ENCODE measurements at places on chromosomes 4 and X.

DNA sequence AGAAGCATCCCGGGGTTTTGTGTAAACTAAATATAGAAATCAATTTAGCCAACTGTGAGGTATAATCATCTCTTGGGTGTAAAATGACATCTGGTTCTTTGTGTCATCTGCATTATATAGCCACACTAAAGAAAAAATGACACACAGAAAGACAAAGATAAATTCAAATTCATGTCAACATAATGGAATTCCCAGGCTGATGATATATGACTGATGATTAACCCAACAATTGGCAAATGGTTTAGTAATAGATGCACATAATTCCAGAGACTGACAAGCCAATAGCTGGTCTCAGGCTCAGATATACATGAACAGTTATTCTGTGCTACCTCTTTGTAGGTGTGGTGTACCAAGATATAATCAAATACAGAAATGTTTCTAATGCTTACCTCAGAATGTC, 375.4 kb upstream of the PITX2 start:
- no peak for DNase-seq

- no peak for DNase-seq
Observed at GRCh38 chrX:16319929-16320328, 152.6 kb downstream of the MAGEB17 start.

- DNase-seq: no peak
Observed at GRCh38 chr4:95544113-95545103, 4.4 kb downstream of the UNC5C start.

DNA sequence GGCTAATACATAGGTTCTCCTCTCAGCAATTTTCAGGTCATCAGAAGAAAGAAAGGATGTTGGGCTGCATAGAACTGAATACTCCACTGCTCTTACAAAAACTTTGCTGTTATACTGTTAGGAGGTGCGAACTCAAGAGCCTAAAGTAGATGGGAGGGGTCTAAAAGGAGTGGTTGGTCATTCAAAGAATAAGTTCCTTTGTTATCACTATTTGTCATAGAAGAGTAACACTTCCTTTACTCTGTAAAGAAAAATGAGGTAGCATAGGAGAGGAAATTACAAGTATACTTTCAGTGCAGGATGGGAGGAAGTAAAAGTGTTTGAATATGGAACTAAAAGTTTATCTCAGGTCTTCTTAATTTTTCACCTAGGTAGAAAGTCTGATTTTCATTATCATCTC, 61.5 kb downstream of the CCNI start:
- DNase-seq: no peak

- DNase-seq: no peak
Observed at GRCh38 chr4:41104155-41104554, 110.2 kb downstream of the APBB2 start.

- DNase-seq: no peak
Observed at GRCh38 chr4:144739511-144740033, 93.6 kb downstream of the HHIP start.

GRCh38 chrX:96004386-96004785, 680.3 kb upstream of the DIAPH2 start:
- no peak for DNase-seq

- no peak for DNase-seq
Observed at GRCh38 chr4:118557298-118557851, 127.8 kb upstream of the METTL14 start.

DNA sequence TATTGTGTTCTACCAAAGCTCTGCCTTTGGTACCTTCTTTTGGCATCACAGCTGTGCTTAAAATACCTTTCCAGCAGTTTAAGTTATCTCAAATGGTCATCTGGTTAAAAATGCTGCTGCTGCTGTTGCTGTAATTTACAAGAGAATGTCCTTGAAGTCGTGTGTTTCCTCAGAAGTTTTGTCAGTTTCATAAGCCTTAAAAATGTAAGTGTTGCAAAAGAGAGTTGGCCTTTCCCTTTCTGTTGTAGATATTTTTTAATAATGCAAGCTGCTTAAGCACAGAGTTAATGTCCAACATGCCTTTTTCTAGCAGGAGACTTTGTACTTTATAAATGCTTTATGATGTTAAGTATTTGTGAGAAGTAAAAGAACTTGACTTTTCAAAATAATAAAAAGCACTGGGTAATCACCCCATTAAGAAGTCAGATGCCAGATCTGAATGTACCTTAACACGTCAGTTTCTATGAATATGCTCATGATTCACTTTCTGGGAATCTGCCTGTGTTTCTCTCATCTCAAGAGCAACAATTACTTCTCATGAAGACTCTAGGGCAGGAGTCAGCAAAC, 35.3 kb upstream of the TENM3 start:
- DNase-seq: no peak

DNA sequence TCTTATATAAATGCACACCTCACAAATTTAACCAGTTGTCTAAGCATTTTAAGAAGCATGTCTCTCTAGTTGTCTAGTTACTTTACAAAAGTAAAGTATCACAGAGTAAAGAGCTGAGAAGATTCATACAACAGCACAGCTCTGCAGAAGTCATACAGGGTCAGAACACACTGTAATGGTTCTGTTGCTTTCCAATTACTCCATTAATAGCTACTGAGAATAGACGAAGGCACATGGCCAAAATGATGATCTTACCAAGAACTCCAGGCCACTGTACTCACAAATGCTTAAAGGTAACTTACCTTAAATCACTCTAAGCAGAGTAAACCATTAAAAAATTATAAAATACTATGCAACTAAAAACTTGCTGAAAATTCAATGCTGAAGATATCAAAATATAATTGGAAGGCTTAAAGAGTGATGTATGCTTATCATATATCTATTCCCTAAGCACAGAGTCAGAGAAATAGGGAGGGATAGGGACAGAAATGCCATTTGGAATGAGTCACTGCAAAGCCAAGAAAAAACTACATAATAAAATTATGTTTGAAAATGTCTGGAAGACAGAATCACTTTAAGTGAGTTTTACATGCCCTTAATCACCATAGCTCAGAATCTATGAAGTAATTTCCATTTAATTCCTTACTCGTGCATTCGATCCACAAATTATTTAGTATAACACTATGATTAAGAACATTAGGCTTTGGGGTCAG, 71.0 kb downstream of the DDX60L start:
- DNase-seq: no peak

- DNase-seq: no peak
Observed at GRCh38 chr4:9594948-9595347, 150.7 kb downstream of the DEFB131A start.

DNA sequence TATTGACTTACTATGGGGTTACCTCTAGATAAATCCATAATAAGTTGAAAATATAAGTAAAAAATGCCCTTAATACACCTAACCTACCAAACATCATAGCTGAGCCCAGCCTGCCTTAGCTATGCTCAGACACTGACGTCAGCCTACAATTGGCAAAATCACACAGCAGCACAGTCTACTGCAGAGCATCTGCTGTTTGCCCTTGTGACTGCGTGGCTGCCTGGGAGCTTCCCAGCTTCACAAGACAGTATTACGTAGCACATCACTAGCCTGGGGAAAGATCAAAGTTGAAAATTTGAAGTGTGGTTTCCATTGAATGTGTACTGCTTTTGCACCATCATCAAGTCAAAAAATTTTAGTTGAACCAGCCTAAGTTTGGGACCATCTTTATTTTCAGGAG, 8.8 kb downstream of the HTT-AS start:
- DNase-seq: no peak

GRCh38 chrX:44828008-44828605, 15.7 kb upstream of the DUSP21 start:
- DNase-seq: no peak

GRCh38 chr4:161336016-161336530, 827.7 kb downstream of the FSTL5 start:
- DNase-seq: no peak

DNA sequence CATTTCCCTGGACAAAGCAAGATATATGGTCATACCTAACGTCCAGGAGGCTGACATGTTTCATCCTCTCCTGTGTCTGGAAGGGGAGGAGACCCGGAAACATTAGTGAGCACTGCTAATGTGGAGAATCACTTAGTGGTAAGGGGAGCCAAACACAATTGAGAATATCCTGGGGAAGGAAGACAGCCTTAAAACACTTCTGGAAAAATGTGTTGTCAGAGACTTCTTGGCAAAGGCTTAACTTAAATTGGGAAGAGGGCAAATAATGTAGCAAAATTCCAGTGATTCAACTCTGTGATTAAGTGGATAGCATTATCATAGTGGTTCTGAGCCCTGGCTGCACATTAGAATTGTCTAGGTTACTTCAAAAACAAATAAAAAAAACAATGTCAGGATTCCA, 39.5 kb downstream of the SPARCL1 start:
- no peak for DNase-seq

DNA sequence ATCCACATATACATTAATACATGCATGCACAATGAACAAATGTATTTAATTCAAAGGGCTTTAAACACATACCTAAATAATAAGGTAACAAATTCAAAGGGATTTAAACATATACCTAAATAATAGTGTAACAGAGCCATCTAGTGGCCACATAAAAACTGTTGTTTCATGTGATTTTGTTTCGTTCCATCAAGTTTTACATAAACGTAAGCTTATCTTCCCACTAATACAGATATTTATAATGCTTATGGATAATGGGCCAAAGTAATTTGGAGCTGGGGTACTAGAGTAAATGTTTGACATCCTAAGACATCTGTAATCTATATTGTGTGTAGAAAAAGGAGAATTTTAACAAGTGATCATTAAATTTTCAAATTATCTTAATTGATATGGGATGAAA, 82.3 kb downstream of the PRSS12 start:
- DNase-seq: peak; percentile 40

- DNase-seq: no peak
Observed at GRCh38 chr4:78796526-78796925, 20.4 kb downstream of the BMP2K start.

GRCh38 chrX:134431894-134432293, 28.1 kb upstream of the HPRT1 start:
- DNase-seq: no peak

DNA sequence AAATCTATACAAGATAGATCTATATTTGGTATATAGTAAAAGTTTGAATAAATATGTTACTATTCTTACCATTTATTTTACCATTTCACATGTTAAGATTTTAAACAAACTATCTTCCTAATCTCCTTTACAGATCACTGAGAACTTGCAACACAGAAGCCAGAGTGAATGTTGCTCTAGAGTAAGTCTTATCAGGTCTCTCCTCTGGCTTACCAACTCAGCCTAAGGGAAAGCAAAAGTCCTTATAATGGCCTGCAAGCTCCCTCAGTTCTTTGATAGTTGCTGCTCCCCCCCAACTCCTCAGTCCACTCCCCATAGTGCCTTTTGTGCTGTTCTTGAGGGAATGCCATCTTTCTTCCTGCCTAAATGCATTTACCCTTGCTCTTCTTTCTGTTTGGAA, 25.7 kb upstream of the SLC7A11 start:
- DNase-seq: no peak

- DNase-seq: no peak
Observed at GRCh38 chr4:45539142-45539814, 584.6 kb downstream of the GABRG1 start.

GRCh38 chr4:24434241-24434640, 150.1 kb downstream of the DHX15 start:
- no peak for DNase-seq

DNA sequence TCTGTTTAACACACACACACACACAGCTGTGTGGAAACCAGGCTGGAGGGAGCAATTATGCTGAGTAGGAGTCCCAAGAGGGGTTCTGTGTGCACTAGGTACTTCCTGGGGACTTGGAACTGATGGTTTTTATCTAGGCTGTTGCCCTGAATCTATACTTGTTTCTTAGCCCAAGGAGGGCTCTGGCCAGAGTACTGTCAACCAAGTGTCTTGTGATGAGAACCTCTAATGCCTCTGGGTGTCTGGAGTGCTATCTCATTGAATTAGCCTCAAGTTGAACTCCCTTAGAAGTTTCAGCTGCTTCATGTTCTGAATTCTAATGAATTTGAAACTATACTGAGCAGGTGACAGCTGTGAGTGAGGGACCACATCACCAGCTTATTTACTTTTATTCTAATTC, 16.6 kb downstream of the ARHGAP24 start:
- DNase-seq: no peak

DNA sequence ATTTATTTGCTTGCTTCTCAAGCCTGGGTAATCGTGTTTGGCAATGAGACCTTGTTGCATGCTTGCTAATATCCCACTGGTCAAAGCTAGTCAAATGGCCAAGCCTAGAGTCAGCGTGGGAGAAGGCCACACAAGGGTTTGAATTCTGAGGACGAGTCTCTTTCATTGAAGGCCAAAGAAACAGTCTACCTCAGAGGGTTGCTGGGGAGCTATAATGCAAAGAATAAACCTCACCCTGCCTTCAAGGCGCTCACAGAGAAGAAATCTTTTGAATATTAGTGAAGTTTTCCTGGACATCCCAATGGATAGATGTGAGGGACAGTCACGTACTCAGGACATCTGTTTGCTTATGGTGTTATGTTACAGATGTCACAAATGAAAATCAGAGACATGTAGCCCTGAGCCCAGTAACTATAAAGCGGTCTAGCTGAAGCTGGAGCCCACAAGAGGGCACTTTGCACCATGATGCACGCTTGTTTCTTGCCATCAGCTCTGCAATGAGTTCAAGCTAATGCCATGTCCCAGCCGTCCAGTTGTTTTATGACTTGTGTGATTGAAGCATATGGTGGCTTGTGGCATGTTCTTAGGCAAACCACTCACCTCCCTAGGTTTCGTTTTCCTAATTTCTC, 1.1 kb upstream of the TLR3 start:
- DNase-seq: no peak

DNA sequence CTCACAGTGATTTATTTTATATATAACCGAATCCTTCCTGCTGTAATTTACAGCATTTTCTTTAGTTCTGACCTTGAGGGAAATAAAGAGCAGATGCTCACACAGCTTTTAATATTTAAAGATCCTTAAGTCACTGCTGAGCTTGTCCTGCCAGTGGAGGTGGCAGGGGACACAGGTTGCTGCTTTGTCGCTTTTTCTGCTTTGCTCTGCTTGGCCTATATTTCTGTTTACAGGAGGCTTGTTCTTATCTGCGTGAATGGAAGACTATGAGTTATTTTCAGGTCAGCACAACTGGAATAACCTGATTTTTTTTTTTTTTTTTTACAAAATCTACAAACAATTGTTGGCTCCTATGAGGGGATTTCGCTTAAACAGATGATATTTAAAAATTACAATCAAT, 2.3 kb downstream of the TXK start:
- no peak for DNase-seq

DNA sequence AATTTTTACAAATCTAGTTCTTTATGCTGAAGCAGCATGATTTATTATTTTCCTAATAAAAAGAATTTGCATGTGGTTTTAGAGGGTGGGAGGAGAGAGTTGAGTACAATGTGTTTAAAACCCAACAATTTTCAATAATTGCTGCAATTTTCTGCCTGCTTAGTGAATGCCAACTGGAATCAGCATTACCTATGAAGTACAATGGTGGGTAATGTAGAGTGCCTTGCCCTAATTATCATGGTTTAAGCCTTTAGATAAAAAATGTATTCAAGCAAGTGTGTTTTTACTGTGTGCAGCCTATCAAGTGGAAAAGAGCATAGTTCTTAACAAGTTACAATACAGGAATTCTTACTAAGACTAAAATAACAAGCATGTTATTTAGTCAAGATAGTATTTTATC, 77.9 kb upstream of the ANKRD50 start:
- DNase-seq: no peak

GRCh38 chrX:19100586-19100985, 21.7 kb downstream of the ADGRG2 start:
- no peak for DNase-seq

GRCh38 chrX:151870602-151871001, 42.1 kb upstream of the MAGEA4 start:
- DNase-seq: no peak
